ENCODE measurements at places on chromosomes 6 and 20.

DNA sequence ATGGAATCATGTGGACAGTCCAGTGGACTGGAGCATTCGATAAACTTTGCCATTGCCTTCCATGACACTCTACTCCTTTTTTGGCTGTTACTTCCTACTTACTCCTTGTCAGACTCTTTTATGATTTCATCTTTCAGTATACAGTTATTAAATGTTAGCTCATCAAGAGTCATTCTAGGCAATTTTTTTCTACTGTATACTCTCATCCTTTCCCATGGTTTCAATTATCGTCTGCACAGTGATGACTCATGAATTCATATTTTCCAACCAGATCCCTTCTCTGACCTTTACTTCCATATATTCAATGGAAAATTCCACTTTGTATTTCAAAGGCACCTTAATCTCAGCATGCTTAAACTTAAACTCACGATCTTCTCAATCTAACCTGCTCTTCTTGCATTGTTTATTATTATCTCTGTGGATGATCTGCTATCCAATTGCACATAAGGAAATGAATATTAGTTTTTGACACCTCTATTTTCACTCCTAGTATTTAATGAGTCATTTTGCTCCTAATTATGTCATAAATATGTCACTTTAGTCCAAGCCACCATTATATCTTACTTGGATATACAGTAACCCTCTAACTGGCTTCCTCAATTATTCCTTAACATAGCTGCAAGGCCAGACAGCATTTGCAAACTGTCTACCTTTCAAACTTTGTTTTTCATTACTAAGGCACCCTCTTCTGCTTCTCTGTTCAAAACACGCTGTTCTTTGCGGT lies 427.5 kb downstream of the PHF3 start:
- DNase-seq, result peak; percentile 10

GRCh38 chr6:102841060-102841459 lies 1447.6 kb downstream of the GRIK2 start:
- DNase-seq, result no peak

- DNase-seq, result no peak
Observed at GRCh38 chr6:114342086-114342825, 567 bp downstream of the HS3ST5 start.

DNA sequence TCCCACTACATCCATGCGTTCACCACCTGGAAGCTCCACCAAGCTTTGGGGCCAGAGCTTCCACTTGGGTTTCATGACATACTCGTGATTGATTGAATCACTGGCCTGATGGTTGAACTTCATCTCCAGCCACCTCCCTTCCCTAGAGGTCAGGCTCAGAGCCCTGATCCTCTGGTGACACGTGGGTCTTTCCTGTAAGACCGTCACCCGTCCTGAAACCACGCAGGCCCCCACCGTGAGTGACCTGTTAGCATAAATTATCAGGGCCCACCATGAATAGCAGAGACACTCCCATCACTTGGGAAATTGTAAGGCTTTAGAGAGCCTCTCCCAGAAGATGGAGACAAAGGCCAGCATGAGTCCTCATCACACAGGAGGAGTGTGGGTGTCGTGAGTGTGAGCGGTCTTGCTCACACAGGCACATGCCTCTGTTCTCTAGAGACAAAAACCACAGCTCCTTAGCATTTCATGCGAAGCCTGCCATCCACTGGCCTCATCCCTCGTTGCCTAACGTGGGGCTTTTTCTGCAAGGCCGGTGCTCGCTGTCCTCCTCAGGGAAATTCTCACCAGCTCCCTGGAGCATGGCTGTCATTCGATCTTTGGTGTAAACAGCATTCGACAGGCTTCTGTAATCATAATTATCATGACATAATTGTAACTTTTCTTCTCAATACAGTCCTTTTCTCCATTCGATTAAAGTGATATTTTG lies 65.1 kb upstream of the DUSP22 start:
- DNase-seq, result no peak

DNA sequence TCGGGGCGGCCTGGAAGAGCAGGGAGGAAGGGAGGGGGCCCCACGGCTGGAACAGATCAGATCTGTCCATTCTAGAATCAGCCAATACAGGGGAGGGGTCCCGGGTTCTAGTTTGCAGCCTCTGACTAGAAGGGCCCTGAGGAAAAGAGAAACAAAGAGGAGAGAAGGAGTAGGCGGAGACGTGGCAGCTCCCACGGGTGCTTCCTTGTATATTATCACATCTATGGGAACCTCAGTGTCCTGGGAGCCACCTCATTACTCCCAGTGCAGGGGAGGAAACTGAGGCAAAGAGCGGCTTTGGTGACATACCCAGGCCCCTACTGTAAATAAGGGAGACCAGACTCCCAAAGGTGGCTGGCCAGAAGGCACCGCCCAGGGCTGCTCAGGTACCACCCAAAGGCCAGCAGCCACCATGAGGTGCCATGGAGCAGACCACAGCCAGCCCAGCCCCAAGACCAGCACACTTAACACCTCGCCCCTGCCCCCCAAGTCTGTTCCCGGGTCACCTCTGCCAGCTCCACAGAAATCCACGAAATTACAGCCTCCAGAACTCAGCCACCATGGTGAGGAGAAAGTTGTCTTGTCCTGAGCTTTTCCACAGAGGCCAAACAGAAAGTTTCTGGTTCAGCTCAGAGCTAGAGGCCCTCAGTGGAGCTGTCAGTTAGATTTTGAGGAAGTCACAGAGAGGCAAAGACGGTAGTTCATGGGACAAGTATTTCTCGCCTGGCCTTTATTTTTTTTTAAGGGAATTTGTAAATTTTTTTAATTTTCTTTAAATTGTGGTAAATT lies 2.1 kb downstream of the ZC3H12D start:
- DNase-seq, result no peak

GRCh38 chr6:39049575-39050283 lies 1.1 kb downstream of the GLP1R start:
- no peak for DNase-seq

GRCh38 chr20:60211618-60212463 lies 253.6 kb downstream of the CDH26 start:
- DNase-seq, result no peak

DNA sequence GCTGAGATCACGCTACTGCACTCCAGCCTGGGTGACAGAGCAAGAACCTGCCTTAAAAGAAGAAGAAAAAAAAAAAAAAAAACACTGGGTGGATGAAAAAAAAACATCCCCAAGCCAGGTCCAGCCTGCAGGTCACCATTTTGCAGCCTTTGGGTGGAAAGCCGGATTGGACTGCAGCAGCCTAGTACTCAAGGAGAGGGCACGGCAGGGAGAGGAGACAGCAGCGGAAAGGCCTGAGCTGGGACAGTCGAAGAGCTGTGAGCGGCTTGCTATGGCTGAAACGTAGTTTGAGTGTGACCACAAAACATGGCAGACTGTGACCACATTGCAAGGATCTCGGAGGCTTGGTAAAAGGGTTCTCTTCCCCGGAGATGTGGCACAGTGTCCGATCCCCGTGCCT lies 173.0 kb downstream of the NFATC2 start:
- DNase-seq, result no peak

DNA sequence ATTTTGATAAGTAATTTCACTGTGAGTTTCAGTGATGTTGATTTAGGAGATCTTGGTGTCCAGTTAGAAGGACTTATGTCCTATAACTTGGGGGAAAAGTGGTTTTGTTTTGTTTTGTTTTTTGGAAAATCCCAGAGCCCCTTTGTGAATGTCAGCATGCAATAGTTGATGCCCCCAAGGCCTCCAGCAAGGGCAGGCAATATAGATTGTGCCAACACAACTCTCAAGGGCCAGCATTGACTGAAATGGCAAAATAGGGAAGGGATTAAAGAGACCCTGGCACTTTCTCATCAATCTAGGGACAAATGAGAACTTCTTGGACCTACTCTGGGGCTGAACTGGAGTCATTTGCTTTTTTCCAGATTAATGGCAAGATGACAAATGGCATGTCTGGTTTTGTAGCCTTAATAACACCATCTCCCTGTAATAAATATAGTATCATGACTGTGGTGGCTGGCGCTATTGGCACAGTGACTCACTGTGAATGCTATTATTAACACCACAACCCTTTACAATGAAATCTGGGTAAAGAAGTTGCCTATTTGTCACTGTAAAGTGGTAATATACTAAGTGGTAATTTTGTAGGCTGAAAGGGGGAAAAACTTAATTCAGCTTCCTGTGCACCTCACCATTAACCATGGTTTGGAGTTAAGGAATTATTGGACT lies 51.8 kb downstream of the ABRACL start:
- DNase-seq, result no peak

- DNase-seq, result no peak
Observed at GRCh38 chr6:133092771-133093170, 148.4 kb upstream of the EYA4 start.

DNA sequence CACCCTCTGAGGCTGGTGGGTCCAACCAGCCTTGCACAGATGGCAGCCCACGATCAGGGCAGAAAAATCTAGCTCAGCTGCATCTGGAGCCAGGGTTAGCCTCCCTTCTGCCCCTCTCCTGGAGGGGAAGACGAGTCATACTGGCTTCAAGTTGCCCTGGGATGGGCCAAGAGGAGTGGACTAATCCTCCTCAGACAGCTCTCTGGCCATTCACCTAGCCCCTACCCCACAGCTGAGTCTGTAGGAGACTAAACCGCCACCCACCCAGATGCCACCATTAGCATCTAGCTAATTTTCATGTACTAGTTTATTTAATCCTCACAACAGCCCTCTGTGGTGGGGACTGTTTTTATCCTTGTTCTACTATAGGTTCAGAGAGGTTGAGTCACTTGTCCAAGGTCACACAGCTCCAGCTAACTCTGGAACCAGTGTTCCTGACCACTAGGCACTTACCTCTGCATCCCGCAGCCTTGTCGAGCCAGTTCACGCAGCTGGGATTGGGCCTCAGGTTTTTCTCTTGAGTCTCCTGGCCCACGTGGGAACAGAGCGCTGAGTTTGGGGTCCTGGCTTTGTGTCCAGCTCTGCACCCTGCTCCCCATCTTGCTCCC lies 48.5 kb upstream of the CCDC167 start:
- no peak for DNase-seq

DNA sequence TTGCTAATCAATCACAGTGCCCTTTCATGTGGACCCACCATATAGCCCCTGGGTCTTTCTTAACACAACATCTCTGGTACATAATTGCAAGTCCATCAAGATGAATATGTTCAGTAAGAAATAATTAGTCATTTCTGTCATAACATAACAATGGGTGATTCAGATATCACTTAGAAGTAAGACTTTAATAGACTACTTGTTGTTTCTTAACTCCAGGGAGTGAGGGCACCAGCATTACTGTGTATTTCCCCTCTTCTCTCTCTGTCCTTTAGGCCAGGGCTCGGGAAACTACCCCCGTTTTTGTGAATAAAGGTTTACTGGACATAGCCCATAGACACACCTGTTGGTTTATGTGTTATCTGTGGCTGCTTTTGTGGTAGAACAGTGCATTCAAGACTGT lies 123.5 kb downstream of the SLC24A3 start:
- DNase-seq, result no peak

DNA sequence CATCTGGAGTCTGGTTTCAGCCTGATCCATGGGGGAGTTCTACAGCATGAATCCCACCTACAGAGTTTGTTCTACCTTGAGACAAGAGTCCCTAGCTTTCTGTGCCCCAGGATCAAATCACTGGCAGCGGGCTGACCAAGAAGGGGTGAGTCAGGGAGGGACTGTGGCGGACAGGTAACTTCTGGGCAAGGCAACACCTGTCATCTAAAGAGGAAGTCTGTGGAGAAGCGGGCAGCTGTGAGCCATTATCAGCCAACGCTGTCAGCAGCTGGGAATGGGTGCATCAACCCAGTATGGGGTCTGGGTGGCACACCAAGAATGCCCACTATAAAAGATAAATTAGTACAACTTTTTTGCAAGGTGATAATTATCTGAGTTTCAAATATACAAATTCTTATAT lies 45.9 kb downstream of the UBE3D start:
- no peak for DNase-seq

DNA sequence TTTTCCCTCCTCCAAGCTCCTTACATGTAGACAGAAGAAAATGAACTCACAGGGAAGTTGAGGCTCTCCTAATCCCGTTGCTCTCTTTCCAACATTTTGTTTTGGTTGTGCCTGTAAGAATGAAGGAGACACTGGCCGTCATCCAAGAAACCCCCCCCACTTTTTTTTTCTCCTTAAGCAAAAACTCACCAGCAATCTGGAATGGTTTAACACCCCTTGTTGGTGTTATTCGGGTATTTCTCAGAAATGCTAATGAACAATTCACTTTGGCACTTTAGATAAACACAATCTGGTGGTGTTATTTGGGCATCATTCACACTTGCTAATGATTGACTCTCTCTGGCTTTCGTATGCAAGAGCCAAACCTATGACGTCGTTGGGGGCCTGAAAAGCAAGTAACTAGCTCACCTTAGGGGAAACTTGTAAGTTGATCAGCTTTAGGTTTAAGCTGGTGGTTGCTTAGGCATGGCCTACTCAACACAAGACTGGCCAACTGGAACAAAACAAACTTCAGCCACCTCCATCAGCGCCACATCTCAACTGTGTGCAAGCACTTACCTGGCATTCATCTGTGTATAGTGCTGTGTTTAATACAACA lies 24.3 kb upstream of the OLIG3 start:
- DNase-seq, result no peak

GRCh38 chr20:49306903-49307620 lies 29.2 kb upstream of the ZNFX1 start:
- DNase-seq, result no peak

DNA sequence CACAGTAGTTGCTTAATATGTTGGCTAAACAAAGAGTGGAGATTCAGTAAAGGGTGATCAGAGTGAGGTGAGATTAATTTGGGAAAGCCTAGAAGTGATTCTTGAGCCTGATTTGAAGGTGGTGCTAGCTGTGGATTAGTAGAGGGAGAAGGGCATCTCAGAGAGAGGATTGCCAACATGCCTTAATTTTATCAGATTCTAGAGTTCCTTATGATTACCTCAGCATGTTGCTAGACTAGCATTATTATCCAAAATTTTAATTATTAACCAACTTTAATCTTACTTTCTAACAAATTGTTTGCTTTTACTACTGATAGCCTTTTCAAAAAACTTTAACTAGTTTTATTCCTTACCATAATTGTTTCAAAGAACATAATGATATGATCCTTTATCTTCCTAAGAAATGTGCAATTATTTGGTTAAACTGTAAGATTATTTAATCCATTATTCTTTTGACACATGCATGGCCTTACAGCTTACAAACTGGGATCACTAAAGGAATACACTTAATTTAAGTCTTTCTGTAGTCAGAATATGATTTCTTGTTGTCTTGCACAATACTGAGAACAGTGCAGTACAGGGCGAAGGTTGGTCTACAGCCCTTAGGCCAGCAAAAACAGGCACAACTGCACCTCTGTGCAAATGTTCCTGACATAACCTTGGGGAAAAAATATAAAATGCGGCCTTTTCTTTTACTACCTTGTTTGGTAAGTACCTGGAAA lies 88.9 kb downstream of the SLC16A10 start:
- DNase-seq, result no peak

Data from LoVo (cell line).